Cortex of kidney (tissue), 1 donor: ENCODE measurements at places on chromosomes 7 and 10.

- no peak for DNase-seq
Measured at GRCh38 chr7:39100270-39100669, 122.6 kb downstream of the POU6F2 start.

- DNase-seq = no peak
Measured at GRCh38 chr10:92573091-92573797, 649 bp downstream of the IDE start.

DNA sequence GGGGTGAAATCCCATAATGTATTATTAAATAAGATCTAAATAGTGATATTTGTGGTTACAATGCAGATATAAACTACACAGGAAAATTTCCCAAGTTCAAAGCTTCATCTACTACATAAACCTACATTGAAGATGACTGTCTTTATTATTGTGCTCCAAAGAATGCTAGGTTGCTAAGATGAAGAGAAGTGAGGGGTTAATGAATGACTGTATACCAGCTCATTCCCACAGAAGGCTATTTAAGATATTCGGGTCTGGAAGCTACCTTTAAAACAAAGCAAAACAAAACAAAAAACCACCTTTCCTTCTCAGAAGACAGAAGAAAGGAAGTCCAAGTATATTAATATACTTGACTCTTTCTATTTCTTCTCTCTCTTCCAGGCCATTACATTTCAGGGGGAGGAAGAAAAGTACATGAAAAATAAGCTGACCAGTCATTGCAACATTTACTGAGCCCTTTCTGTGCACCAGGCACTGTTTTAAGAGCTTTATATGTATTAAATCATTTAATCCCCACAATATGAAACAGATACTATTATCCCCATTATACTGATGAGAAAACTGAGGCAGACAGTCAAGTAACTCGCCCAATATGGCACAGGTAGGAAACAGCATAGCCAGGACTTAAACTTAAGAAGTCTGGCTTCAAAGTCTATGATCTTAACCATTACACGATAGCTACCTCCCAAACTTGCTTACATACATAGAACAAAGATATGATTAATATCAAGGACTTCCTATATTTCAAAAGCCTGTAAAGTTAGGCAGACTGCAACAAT is 48.1 kb downstream of the TNPO3 start:
- no peak for DNase-seq

DNA sequence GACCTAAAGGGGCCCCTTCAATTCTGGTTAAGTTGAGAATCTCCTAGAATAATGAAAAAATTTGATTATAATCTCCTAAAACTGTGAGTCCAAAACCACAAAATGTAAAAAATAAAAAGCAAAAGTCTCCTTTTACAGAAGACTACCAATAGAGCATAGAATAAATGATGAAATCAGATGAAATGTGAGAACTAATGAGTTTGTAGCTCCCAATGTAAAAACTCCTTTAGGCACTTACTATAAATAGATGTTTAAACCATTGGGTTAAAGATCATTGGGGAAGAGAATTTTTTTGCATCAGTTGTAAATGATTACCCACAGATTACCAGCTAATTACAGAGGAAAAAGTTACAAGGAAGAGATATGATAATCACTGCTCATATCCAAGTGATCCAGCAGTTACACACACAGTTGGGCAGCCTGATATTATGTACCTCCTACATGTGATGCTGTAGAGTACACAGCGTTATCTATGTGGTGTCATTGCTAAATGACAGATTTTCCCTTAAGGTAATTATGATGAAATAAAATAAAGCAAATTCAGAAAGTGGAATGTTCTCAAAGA is 282.7 kb upstream of the SEMA3D start:
- no peak for DNase-seq

DNA sequence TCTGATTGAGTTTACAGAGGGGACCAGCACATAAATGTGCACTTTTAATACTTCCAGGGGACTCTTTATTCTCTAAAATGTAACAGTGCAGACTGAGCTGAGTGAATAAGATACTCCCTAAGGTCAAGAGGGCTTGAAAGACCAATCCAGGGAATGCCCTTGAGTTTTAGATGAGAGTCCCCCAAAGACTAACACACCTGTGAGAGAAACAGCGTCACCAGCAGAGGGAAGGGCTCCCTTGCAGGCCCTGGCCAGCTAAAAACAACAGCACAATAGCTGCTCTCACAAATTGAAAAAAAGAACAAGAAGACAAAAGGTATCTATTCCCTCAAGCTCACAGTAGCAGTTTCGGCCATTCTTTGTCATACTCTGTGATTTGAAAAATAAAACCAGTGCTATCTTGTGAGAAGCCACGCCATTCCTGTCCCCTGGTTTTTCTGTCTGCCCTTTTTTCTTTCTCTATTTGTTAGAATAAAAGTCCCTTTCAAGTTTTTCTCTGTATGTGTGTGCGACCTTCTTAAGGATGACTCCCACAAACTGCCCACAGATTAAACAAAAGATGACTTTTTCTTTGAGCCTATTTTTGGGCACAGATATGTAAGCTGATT is 230.4 kb upstream of the BMPER start:
- no peak for DNase-seq

DNA sequence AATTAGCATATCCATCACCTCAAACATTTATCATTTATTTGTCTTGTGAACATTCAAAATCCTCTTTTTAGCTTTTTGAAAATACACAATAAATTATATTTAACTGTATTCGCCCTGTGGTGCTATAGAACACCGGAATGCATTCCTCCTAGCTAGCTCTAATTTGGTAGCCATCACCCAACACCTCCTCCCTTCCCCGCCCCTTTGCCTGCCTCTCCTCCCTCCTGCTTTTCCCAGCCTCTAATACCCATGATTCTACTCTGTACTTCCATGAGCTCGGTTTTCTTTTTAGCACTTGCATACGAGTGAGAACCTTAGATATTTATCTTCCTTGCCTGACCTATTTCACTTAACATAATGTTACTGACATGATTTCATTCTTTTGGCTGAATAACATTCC is 80.1 kb downstream of the ANKRD26 start:
- DNase-seq = no peak

DNA sequence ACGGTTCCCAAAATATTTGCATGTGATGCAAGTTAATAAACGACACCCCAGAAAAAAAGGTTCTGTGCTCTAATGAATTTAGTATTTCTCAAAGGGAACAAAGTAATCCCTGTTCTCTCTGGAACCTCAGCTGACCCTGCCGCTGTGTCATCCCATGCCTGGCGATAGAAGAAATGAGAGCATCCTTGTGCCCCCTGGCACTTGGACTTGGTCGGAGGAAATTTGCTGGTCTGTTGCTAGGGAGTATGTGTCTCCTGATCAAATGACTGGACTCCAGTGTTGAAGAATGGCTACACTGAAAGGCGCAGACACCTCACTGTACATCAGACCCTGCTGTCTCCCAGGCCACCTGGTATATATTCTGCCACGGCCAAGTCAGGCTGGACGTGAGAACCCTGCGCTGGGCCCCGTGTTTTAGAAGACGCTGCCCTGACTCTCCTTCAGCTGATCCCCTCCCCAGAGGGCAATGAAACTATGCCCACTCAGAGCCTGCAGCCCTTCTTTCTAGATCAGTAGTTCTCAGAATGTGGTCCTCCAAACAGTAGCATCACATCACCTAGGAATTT is 67.2 kb downstream of the THNSL1 start:
- no peak for DNase-seq

DNA sequence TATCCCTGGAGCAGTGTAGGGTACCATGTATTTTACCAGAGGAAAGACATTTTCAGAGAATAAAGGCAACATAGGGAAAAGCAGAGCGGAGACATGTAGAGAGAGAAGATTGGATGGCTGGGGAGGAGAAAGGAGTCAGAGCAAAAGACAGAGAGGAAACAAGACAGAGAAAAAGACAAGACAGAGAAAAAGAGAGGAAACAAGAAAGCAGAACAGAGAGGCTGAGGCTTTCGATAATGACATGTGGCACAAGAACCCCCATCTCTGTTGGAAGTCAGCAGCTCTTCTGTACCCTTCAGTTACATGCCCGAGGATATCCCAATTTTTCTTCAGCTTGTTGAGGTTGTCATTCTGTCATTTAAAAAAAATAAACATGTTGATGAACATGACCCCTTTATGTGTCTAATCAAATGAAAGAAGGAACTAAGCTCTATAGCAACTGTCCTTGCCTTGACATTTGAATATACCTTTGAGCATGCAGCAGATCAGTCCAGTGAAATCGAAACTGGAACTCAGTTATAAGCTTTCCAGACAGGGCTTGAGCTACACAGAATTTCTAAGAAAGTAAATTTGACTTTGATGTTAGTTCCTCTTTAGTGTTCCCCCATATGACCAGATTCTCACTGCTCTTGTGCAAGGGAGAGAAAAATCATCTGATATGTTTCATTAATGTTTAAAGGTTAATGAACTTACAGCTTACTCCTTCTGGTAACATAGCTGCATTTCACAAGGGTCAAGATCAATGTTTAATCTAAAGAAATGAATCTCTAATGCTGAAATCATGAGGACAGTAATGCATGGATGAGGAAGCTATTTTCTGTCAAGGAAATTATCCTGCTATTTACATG is 75.1 kb upstream of the SP4 start:
- no peak for DNase-seq

DNA sequence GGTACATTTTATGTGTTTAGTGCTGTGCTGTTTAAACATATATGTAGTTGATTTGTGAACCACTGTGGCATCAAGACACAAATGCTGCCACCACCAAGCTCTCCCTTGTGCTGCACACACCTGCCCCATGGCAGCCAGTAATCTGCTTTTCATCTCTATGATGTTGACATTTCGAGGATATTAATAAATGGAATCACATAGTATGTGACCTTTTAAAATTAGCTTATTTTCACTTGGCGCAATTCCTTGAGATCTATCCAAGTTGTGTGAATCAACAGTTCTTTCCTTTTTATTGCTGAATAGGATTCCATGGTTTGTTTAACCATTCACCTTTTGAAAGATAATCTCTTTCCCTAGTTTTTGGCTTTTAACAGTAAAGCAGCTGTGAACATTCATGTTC is 73.1 kb downstream of the BMPR1A start:
- no peak for DNase-seq

DNA sequence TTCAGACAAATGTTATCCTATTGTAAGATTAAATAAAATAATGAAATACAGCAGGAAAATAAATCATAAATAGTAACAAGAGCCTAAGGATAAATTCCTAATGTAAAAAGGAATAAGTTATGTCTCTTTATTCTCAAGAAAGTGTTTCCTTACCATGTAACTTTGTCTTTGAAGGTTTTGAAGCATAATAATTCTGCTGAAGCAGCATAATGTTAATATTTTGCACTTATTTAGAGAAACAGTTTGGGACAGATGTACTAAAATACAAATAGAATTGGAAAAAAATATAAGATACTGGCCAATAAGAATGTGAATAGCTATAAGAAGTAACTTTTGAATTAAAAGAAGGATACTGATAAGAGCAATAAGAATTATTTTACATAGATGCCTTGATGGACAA is 45.7 kb downstream of the GRM3 start:
- DNase-seq = no peak

DNA sequence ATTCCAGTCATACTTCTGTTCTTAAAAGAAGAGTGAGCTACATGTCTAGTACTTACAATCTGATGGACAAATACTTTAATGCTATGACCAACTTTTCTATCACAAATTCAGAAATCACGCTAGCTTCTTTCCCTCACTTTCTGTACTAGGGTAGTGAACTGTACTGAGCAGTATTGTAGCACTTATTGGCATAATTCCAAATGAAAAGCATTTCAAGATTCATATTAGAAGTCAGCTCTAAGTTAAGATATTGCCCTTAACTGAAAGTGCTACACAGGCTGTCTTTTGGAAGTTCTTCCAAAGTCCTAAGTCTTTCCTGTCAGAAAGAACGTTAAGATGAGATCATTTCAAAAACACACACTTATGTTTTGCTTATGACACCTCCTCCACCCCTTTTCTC is 13.4 kb downstream of the P4HA1 start:
- DNase-seq = no peak

DNA sequence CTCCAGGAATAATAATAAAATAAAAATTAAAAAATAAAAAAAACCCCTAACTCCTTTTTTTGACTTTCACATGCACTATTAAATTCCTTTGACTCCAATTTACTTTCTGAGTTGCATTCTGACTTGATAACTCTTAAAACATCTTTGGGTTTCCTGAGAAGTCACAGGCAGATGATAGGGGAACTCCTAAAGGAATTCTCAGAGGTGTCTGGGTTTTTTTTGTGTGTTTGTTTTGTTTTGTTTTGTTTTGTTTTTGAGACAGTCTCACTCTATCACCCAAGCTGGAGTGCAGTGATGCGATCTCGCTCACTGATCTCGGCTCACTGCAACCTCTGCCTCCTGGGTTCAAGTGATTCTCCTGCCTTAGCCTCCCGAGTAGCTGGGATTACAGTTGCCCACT is 52.7 kb upstream of the APBB1IP start:
- no peak for DNase-seq

- no peak for DNase-seq
Measured at GRCh38 chr10:17787087-17787961, 21.8 kb upstream of the MRC1 start.

DNA sequence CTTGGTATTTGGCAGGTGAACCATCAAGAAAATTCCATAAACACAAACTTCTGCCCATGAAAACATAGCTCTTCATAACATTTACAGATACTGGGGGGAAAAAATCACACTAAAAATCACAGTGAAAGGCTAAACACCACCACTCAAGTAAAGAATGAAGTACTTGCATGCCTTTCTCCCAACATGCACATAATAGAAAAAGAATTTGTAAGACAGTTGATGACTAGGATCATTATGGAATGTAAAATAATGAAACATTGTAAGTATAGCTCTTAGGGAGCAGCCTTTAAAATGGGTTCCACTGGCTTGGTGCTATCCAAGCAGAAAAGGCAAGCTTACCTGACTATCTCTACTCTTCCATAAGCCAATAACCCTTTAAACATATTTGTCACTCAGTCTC is 299.9 kb upstream of the LRRN3 start:
- DNase-seq = no peak

- DNase-seq = no peak
Measured at GRCh38 chr10:87000491-87000890, 19.6 kb upstream of the FAM25A start.
